ENCODE measurements at places on chromosomes 1 and 21.
A peak's percentile ranks its signal among the peaks of the same experiment; 100 is the strongest.

GRCh38 chr1:63010913-63011660 is 227.2 kb downstream of the ATG4C start:
- DNase-seq = peak; percentile 42

- no peak for DNase-seq
Measured at GRCh38 chr1:43861988-43862735, 71.4 kb upstream of the ARTN start.

DNA sequence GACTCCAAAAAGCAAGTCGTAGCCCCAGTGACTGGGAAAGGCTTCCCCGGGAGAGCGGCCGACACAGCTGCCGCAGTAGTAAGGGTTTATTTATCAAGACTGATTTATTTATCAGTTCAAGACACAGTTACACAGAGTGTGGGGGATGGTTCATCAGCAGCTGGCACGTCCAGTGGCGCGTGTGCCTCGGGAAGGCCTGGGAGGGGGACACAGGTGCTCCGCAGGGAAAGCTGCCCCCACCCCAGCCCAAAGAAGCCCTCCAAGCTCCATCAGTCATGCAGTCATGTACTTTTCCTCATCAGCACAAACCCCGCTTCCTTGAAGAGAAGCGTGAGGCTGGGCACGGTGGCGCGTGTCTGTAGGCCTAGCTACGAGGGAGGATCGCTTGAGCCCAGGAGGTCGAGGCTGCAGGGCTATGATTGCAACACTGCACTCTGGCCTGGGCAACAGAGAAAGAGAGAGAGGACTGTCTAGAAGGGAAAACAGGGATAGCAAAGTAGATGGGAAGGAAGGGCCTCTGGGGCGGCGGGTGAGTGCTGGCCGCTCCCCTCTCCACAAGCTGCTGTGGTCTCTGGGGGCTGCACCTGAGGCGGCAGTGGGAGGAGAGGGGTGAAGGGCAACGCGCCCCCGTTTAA is 53.2 kb downstream of the PRKCZ start:
- peak; percentile 55 for DNase-seq

- DNase-seq = no peak
Measured at GRCh38 chr1:3956527-3957170, 56.6 kb upstream of the C1orf174 start.

Data from retina (tissue), 1 donor.